ENCODE measurements at places on chromosomes 4 and X.

DNA sequence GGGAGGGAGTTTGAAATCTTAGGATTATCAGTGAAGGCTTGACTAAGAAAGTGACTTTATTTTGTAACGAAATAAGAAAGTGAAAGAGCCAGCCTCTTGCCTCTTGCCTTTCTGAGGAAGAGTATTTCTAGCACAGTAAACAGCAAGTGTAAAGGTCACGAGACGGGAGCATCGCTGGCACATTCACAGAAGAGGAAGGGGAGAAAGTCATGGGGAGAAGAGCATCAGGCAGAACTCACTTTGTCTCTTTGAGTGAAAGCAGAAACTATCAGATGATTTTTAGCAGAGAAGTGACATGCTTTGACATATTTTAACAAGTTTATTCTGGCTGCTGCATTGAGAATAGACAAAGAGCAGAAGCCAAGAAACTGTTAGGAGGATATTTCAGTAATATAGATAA is 313.8 kb downstream of the CAMK2D start:
- DNase-seq: no peak

DNA sequence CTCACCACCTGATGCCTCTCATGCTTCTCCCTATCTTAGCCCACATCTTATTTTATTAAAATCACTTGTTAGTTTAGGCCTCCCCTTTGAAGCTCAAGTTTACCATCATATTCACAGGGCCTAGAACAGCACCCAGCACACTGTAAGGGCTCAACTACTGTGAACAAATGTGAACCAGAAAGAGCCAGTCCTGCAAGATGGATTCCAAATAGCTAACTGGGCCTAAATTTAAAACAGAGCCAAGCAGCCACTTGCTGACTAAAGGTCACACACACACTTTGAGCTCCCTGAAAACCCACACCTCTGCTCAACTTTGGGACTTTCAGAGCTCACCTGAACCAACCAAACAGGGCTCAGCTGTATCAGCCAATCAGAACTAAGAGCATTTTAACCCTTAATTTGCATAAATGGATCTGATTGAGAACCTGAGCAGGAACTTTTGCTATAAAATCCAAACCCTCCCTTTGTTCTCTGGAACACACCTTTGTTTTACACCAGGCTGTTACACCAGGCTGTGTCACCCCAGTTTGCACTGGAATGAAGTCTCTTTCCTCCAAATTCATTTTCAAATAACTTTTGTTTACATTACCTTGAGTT is 62.1 kb upstream of the EXOC1L start:
- DNase-seq: no peak

- no peak for DNase-seq
Measured at GRCh38 chr4:24840826-24841543, 45.6 kb downstream of the SOD3 start.

GRCh38 chrX:150436195-150436594 is 73.1 kb downstream of the MAMLD1 start:
- DNase-seq: no peak

DNA sequence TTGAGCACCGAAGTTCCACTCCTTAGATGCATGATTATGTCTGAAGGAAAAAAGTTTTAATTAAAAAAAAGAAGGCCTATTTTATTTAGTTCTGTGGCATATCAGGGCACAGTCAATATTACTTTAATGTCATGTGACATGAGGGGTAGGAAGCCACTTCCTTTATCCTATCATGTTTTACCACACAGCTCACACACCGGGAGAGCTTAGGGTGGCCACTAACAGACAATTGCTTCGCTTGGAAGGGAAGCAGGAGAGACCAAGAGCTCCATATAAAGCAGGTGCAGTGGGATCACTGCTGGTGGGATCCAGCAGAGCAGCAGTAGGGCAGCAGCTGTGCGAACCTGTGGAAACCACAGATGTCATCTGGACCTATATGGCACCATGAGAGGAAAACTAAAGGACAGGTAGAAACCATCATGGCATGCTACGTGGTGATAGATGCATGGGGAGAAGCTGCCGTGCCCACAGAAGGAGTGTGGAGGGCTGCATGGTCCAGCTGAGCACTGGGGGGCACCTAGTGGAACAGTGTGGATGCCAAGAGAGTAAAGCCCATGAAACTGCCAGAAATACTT is 52.0 kb downstream of the DTHD1 start:
- DNase-seq: no peak

- no peak for DNase-seq
Measured at GRCh38 chr4:59570860-59571476, 1629.2 kb upstream of the ADGRL3 start.

DNA sequence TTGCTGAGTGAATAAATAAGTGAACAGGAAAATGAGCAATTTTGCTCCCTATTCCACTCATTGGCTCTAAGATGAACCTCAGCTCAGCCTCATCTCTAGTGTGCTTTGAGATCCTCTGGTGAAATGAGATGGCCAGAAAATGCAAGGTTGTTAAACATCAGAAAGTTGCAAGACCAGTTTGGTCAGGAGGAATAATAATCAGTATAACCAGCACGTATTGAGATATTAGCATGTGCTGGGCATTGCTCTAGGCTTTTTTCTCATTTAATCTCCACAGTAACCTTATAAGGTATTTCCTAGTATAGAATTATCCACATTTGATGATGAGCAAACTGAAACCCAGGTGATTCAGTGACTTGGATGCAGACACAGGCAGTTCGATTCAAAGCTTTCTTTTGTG is 110.5 kb upstream of the PAK3 start:
- no peak for DNase-seq

DNA sequence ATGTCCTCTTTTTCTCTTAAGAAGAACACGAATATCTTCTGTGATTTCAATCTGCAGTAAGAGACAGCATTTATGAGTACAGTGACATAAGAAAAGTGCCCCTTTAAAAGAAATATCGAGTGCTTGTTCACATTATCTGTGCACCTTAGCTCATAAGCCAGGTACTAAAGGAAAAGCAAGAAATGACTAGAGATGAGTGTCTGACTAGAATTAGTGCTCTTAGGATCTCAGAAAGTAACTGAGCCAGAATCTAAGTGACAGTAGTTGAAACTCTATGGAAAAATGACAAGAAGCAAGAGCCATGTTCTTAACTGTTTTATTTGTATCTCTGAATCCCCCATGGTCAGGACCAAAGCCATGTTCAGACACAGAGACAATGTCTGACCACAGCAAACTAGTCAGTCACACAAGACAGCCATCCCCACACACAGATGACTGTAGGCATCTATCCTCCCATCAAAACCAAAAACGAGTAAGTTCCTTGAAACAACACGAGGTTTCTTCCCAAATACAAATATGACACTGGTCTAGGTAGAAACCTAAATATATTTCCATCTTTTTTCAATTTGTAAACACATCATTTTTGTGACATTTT is 36.8 kb downstream of the ACSL4 start:
- no peak for DNase-seq

DNA sequence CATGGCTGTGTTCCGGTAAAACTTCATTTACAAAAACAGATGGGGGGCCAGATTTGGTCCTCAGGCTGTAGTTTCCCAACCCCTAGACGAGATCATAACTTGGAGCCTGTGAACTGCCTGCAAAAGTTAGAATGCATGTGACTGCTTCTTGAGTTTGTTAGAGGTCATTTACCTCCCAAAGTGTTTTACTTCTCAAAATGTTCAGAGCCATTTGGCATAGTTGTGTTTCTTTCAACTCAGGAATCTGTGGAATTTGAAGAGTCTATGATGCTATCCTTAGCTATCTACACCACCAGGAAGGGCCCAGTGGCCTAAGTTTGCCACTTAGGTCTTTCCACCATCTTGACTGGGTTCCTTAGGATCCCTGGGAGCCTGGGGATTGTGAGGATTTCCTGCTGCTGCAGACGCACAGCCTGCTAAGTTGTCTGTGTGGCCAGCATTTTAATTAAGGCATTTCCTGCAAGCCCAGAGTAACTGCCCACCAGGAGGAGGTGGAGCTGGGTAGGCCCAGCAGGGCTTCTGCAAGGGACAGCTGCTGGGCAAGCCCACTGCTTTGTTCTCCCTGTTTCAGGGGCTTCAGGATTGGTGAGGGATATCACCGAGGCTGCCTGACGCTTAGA is 53.1 kb downstream of the CCNI start:
- no peak for DNase-seq

DNA sequence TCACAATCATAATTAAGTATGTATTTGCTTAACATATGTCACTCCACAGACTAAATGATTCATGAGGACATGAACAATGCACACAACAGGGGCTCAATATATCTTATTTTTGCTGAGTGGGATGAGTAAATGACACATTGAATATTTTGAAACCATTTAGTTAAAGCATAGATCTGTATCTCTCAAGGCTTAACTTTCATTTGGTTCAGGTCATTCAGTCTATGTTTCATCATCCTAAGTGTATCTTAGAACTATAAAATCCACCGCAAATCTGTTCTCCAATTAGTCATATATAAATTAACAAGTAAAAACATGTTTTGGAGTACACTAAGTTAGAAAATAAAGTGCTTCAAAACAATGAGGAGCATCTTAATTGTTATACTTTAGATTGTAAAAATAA is 45.8 kb downstream of the AREG start:
- DNase-seq: no peak

DNA sequence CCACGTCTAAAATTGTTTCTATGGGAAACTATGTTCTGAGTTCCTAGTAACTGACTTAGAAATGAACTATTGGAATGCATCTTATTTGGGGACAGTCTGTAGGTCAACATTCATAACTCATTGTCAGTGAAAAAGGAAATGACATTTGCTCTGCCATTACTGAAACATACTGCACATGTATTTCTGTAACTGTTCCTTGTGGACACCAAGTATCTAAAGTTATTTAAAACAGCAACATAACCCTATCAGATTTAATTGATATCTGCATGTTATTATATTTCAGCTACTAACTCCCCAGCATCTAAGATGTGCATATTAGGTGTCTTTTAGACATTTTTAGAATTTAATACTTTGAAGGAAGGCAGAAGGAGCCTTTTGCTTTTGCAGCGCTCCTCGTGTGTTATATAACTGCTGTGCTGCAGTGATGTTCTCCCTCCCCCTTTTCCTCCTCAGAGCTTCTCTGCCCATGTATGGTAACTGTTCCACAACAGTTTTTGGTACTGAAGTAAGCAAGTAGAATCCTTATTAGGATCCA is 37.2 kb upstream of the TMEM131L start:
- DNase-seq: no peak
